ENCODE measurements at places on chromosomes 11 and 22.
A peak's percentile ranks its signal among the peaks of the same experiment; 100 is the strongest.

DNA sequence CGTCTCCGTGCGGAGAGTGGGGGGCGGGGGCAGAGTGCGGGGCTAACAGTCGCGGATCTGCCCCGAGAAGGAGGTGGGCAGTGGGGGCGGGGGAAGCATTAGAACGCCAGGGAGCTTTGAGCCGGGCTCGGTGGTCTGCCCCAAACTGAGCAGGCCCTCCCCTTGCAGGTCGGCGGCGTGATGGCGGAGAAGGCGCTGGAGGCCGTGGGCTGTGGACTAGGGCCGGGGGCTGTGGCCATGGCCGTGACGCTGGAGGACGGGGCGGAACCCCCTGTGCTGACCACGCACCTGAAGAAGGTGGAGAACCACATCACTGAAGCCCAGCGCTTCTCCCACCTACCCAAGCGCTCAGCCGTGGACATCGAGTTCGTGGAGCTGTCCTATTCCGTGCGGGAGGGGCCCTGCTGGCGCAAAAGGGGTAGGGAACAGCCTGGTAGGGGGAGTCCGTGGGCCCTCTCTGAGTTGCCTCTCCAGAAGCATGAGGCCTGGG is 979 bp downstream of the ABCG4 start:
- no peak for DNase-seq

GRCh38 chr11:126354631-126355323 is 709 bp upstream of the ST3GAL4 start:
- peak; percentile 11 for DNase-seq

GRCh38 chr22:49491221-49491635 is 336.4 kb downstream of the BRD1 start:
- DNase-seq: no peak

DNA sequence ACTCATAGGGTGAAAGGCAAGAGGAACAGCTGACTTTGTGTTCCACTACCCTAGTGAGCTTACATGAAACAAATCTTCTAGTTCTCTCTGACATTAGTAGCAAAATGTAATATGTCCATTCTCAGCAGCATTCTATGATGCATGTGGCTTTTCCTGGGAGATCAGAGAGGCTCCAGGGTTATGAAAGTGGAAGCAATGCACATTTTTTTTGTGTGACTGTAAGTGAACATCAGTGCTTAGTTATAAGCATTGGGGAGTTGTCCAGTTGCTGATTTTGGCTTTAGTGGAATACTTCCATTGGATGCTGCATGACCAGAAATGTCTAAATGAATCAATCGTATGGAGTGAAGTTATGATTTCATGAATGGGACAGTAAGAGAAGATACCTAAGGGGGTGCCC is 255.9 kb downstream of the FAT3 start:
- DNase-seq: no peak
